ENCODE measurements at places on chromosomes 1 and 21. TPM values are rescaled to one million over a fixed set of nuclear protein-coding genes. Genes with fewer than 3 reads are reported as not detected.

- DNase-seq: no peak
These were observed 195.9 kb downstream of the CYYR1 start for GRCh38 chr21:26377111-26377694.

Gene CD160
- total RNA-seq: not detected

DNA sequence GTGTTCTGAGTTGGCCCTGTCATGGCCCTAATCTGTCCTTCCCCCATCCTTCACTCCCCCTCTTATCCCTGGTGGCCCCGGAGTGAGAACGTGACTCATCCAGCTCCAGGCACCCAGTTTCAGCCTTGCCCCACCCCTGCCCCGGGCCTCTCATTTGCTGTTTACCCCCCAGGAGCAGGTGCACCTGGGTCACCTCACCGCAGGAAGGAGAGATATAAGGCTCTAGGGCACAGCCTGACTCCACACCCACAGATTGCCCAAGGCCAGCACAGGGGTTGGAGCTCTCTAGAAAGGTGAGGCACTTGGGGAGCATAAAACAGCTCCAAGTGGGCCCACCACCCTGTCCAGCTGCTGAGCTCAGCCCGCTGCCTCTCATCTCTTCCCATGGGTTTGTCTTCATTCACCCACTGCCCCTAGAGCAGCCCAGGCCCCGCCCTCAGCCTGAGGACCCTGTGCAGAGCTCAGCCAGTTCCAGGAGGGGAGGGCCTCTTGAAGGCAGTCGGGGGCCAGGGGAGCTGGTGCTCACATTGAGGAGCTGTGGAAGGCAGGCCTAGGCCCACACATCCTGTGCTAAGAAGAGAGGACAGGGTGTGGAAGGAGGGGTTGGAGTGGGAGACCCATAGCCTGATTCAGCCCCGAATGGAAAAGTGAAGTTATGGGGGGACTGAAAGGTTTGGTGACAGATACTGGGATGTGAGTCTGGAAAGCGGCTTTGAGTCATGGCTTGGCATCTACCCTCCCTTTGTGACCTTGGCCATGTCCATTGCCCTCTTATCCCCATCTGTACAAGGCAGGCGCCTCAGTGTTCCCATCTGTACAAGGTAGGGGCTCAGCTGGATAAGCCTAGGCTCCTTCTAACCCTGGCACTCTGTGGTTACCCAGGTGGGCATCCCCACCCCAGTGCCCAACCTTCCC, 16.1 kb upstream of the GPR37L1 start:
- no peak for DNase-seq

Gene SLC9C2
- not detected for total RNA-seq

Gene CDC14A
- 25.7 TPM for total RNA-seq

- DNase-seq: no peak
These were observed 119.1 kb upstream of the RUNX3 start for GRCh38 chr1:25049190-25049589.

Gene RUNX3
- 3.4 TPM for total RNA-seq

Gene SMPDL3B
- 2.0 TPM for total RNA-seq

DNA sequence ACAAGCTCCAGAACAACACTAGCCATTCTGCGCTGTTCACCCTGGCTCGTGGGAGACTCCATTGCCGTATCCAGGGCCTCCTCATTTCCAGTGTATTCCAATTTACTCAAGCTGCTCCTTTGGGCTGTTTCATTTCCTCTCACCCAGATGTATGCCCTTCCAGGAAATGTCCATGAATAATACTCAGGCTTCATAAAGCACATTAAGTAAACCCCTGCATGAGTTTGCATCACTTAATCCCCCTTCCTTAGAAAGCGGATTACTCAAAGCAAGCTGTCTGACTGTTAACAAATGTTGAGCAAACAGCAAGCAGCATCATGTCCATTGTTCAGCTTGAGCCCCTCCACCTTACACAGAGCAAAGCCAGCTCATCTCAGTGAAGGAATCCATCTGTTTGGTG, 403.6 kb upstream of the PBX1 start:
- DNase-seq: no peak

- peak; percentile 77 for DNase-seq
These were observed 31.1 kb upstream of the ZBTB40 start for GRCh38 chr1:22420455-22421053.

- no peak for DNase-seq
These were observed 11.4 kb downstream of the AKNAD1 start for GRCh38 chr1:108845446-108845845.

DNA sequence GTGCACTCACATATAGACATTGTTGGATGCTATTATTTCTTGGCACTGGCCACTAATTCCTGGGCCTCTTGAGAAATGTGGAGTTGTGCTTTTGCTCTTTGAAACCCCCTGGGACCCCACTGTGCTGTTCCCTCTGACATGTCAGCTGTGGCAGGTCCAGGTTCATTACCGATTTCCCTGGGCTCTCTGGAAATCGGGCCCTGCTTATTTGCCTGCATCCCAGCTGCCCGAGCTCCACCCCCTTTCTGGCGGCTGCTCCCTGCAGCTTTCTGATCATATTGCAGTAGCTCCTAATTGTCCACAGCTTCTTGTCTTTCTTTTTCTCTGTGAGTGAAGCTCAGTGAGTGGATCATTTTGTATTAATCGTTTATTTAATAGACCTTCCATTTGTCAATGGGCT, 183.7 kb upstream of the FAM78B start:
- DNase-seq: no peak

Gene LDLRAD2
- total RNA-seq: 0.32 TPM

GRCh38 chr21:32413015-32413504, 554 bp downstream of the EVA1C start:
- peak; percentile 63 for DNase-seq

GRCh38 chr1:172006660-172007059, 165.4 kb downstream of the DNM3 start:
- DNase-seq: no peak

Gene EFNA3
- total RNA-seq: 8.4 TPM

DNA sequence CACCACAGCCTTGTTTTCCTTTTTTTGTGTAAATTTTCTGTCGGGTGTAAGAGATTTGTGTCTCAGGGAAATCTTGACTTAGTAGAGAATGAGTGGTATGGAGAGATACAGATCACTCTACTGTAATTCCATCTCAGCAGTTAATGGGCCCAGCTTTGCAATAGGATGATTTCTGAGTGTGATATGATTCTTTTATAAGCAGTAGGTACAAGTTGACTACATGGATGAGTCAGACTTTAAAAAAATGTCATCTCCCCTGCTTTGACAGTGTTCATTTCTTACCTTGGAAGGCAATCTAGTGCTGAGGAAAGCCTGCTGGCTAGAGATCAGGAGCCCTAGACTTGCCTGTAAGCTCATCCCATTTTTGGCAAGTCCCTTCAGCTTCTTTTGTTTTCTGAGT, 261.9 kb downstream of the RYR2 start:
- DNase-seq: no peak

- DNase-seq: no peak
These were observed 35.3 kb downstream of the MTF2 start for GRCh38 chr1:93114391-93114790.

- DNase-seq: no peak
These were observed 819.9 kb downstream of the BRINP3 start for GRCh38 chr1:189657715-189658114.

DNA sequence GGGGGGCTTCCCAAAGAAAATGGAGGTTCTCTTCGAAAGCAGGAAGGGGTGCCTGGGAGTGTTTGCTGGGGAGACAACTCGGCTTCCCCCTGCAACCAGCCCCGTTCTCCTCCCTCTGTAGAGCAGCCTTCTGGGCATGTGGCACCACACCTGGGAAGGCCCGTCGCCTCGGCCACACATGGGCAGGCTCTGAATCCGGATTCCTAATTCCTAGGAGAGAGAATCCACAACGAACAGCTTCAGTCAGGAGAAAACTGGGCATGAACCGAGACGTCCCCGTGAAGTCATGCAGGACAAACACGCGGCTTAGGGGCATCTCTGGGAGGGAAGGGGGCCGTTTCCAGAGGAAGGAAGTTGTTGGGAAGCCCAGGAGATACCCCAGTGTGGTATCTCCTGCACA, 224.5 kb downstream of the KAZN start:
- DNase-seq: no peak

- DNase-seq: no peak
These were observed 14.1 kb downstream of the PTCH2 start for GRCh38 chr1:44828841-44829440.

DNA sequence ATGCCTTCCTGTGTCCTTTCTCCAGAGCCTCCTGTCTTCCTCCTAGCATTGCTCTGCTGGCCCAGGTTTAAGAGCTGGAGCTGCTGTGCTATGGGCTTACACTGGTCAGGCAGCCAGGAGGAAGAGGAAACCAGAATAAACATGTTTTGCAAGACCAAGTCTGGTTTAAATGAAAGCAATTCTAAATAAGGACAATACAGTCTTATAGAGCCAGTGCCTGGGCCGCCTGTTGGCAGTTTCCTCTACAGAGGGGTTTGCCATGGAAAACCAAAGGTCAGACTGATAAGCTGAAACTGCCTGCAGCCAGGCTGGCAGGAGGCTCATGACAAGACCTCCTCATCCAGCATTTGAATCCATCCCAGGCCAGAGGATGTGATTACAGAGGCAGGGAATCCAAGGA, 92.9 kb upstream of the FGGY start:
- DNase-seq: peak; percentile 50

DNA sequence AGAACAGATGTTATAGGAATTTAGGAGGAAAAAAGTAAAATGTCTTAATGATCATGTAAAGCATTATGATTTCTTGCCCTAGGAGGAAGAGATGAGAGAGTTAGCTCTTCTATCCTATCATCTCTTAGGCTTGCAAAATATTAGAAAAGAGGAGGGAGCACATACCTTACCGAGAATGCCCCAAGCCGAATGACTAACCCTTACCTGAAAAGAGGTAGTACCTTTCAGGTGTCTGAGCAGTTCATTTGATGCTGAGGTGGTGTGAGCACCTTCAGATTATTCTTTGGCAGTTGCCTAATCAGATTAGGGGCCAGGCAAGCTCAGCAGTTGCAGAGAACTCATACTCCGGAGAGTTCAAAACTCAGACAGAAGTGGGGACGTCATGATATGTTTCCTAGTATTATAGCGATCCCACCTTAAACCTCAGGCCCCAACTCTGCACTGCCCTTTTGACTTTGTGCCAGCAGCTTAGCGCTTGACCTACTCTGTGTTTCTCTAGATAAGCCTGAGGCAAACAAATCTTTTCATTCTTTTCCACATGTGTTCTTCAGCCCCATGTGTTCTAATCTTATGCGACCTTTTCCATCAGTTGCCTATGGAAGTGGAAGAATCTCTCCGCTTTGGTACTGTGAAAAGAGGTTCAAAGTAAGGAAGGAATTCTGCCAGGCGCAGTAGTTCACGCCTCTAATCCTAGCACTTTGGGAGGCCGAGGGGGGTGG, 52.5 kb downstream of the ATP2B4 start:
- DNase-seq: no peak

DNA sequence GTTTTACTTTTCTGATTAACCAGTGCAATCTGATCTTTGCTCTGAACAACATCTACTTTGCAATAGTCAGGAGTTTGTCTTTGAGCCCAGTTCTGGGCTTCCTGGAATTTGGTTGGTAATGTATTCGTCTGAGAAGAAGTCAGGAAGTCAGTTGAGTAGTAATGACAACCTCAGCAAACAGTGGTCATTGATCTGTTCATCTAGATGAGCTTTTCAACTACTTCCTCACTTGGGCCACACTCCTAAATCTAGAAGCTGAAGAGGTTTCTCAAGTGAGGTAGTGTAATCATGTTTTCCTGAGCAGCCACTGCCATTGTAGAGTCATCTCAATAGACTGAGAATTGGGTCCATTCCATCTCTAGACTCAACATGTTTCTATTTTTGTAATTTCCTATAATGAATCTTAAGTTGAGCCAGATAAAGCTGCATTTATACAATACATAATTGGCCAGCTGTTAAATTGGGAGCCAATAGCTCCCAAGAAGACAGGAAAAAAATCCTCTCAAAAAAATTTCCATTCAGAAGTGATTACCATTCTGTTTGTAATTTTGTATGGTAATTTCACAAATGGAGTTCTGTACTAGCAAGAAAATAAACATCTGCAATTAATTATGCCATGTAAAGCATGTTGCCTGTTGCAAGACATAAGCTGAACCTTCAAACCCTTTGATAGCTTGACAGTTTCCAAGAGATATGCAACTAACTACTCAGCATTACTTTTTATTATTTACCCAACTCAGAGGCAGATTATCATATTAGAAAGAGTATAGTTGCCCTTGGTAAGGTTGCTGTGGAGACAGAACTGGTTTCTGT, 49.6 kb downstream of the WDR64 start:
- DNase-seq: no peak

DNA sequence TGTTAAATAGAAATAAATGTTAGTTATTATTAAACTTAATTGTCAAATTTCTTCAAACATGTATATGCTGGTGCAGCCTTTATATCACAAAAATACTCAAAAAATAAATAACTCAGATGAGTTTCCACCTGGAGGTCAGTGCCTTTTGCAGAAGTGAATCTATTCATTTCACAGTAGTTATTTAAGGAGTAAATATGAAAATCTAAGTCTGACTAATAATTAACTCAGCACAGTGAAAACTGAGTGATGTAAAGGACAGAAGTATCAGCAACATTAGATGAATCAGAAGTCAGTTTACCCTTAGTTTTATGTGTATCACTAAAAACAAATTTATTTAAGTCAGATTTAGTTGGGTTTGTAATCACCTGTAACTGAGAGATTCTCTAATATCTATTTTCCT, 2135.4 kb downstream of the MRPL39 start:
- DNase-seq: no peak

DNA sequence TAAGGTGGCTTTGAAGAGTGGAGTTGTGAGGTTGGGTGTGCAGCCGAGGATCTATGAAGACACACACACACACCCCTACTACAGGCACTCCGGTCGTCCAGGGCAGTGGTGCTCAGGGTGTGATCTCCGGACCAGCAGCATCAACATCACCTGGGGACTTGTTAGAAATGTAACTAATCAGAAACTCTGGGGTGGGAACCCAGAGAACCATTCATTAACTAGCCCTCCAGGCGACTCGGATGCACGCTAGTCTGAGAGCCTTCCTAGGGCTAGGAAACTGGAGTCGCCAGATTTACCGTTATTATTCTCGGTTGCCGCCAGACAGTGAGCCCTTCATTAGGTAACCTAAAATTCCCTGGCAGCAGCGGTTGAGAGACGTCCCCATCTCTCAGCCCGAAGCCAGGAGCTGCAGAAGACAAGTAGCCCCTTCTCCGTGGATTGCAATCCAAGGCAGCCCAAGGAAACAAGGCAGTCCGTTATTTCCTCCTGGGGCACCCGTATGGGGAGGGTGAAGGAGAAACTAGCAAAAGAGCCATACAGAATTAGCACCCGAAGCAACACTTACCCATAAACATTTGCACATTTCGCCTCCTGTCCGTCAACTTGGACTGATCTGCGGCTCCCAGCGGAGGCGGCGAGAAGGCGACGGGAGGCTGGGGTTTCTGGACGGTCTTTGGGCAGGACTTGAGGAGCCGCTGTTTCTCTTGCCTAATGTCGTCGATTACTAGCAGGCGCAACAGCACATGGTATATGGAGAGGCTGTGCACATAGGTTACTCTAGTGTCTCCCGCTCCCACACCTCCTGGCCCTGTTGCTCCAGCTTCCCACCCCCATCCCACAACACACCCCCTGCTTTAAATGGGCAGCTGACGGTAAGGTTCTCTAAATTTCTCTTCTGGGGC, 2.9 kb upstream of the CCN1 start:
- no peak for DNase-seq

- no peak for DNase-seq
These were observed 53.3 kb downstream of the TAS1R2 start for GRCh38 chr1:18805925-18806849.
